CD4-positive, CD25-positive, alpha-beta regulatory T cell (primary cell): ENCODE measurements at places on chromosomes 6 and 20. TPM values are rescaled to one million over a fixed set of nuclear protein-coding genes. Genes with fewer than 3 reads are reported as not detected.

DNA sequence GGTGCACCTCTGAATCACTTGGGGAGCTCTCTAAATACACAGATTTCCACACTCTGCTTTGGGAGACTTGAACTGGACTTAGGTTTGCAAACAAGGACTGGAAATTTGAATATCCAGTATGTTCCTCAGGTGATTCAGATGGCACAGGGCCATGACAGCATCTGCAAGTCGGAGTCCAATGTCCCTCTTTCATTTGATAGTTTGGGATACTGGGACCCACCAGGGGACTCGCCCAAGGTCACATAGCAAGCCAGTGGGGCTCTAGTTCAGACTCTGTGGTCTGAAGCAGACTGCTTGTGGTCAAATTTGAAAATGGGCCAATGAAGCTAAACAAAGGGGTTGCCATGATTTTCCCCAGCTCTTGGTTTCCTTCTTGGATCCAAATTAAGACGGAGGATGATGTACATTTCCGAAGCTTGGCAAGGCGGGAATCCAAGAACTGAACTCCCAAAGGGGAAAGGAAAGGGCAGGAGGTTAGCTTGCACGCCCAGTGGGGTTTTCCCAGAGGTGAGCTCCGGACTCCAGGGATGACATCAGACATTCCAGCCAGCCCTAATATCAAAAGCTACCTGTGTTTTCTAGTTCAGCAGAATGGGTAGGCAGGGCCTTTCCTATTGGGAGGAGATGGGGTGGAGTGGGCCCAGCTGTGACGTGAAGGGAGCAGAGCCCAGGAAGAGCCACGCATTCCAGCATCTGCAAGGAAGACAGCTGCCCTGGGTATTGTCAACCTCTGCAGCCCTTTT, 3.4 kb upstream of the SYS1 start:
- peaks cover 23% of the 10 kb centered on the region for H3K4me1 ChIP-seq
- H3K4me3 ChIP-seq: no peak overlapping the region

DTNBP1 gene
- 22.4 TPM for total RNA-seq

- H3K27me3 ChIP-seq: peaks cover 4% of the 10 kb centered on the region
- H3K36me3 ChIP-seq: no peaks in the 10 kb centered on the region
- no peak for DNase-seq
- H3K27ac ChIP-seq: no peak overlapping the region
These were observed 270.5 kb upstream of the EXOC2 start for GRCh38 chr6:963456-963855.

HLA-DRA gene
- 100 TPM for total RNA-seq

MED20 gene
- total RNA-seq: 4.3 TPM
